Suprapubic skin (tissue), 4 donors: ENCODE measurements at places on chromosomes 6 and 20.

DNA sequence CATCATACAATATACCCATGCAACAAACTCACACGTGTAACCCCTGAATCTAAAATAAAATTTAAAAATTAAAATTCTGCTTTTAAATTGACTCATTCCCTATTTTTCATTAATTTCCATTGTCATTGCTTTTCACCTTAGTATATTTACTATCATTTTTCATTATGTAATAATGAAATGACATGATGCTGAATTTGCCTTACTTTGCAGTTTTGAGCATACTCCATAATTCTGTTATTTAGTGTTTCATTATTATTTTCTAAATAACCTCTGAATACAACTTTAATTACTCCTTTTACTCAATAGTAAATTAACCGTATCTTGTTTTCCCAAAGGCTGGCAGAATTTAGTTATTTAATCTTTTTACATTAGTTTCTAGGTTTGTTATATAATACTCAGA, 719.6 kb downstream of the DOK5 start:
- DNase-seq, result no peak

- no peak for DNase-seq
Measured at GRCh38 chr20:44022464-44022863, 107.8 kb downstream of the TOX2 start.

GRCh38 chr6:1993042-1993441, 252.4 kb downstream of the GMDS start:
- no peak for DNase-seq

- peak; percentile 51 for DNase-seq
Measured at GRCh38 chr20:64108731-64109681, 1.6 kb upstream of the NPBWR2 start.

- no peak for DNase-seq
Measured at GRCh38 chr20:49283176-49283702, 5.4 kb upstream of the ZNFX1 start.

DNA sequence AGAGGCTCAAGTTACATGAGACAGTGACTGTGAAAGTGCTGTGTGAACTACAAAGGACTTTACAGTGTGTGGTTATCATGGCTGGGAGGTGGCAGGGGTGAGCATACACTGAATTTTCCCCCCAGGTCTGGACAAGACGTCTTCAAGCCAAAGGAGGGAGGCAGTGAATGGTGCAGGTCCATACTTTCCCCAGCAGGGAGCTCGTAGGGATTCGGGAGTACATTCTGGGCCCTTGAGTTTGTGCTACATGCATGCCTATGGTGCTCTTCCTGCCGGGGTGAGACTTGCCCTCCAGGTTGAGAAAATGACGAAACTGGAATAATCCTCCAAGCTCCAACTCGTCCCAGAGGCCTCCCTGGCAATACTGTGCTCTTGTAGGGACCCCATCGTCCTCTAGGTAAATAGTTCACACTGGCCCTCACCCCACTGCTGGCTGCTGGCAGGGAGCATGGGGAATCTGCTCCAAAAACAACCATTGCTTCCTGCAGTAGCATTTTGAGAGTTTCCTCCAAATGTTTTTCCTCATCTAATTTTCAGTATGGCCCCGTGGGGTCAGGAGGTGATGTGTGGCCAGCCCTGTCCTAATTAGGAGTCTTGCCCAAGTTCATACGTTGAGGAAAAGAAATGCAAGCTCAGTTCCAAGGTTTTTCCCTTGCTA, 57.6 kb downstream of the ZNF831 start:
- DNase-seq, result no peak

GRCh38 chr6:149305372-149305771, 12.1 kb upstream of the TAB2 start:
- no peak for DNase-seq

GRCh38 chr6:51019806-51020205, 201.1 kb downstream of the TFAP2B start:
- no peak for DNase-seq

- no peak for DNase-seq
Measured at GRCh38 chr6:47428288-47428687, 49.3 kb upstream of the CD2AP start.

DNA sequence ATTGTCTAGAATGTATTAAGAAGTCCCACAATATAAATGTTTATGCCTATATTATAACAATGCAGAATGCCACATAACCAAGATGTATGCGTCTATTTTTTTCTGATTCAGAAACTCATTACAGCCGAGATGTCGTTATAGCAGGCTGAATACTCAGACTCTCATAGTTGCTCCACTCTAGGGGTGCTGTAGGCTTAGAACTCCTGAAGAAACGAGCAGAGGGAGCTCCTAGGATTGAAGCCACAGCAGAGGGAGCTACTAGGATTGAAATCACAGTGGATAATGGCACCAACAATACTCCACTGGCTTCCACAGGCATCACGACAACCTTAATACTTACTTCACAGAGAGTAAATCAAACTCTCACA, 208.9 kb downstream of the KIF16B start:
- no peak for DNase-seq

- DNase-seq, result peak; percentile 55
Measured at GRCh38 chr20:60299951-60300350, 341.7 kb downstream of the CDH26 start.

- peak; percentile 89 for DNase-seq
Measured at GRCh38 chr6:158060455-158061360, 79.0 kb downstream of the SYNJ2 start.

DNA sequence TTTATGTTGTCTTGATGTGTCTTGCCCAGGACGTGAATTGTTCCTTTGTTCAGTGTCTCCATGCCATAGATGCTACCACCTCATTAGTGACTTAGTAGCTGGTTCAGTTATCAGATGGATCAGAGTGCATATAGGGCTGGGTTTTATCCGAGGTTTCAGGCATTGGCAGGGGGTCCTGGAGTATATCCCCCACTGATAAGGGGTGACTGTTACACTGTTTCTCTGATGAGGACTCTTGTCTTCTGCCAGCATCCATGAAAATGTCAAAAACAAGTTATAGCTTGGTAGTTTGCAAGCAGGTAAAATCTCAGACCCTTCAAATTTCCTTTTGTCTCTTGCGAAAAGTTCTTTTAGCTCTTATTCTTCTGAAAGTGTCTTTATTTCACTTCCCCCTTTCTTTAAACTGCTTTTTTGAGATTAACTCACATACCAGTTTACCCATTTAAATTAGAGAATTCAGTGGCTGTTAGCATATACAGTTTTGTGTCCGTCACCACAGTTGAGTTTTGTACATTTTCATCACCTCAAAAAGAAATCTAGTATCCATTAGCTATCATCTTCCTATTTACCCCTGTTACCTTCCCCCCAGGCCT, 109.2 kb downstream of the CDYL start:
- DNase-seq, result no peak

DNA sequence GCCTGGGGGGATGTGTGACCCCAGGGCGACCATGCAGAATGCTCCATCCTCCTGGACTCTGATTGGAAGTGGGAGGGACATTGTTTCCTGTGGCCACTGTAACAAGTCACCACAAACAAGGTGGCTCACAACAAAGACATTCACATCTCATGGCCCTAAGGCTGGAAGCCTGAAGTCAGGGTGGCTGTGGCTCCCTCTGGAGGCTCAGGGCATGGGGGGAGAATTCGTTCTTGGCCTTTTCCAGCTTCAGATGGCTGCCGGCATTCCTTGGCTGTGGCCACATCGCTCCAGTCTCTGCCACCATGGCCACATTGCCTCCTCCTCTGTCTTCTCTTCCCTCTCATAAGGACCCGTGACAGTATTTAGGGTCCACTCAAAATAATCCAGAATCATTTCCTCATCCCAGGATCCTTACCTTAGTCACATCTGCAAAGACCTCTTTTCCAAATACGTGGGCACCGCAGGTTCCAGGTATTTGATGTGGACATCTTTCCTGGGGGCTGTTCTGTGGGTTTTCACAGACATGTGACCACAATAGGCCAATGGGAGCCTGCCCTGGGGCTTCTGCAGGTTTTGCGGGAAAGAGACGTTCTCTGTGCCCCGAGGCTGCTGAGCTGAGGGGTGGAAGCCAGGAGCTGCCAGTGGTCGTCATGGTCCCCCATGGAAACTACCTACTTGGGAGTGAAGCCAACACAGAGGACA, 249.3 kb downstream of the PREX1 start:
- DNase-seq, result no peak

DNA sequence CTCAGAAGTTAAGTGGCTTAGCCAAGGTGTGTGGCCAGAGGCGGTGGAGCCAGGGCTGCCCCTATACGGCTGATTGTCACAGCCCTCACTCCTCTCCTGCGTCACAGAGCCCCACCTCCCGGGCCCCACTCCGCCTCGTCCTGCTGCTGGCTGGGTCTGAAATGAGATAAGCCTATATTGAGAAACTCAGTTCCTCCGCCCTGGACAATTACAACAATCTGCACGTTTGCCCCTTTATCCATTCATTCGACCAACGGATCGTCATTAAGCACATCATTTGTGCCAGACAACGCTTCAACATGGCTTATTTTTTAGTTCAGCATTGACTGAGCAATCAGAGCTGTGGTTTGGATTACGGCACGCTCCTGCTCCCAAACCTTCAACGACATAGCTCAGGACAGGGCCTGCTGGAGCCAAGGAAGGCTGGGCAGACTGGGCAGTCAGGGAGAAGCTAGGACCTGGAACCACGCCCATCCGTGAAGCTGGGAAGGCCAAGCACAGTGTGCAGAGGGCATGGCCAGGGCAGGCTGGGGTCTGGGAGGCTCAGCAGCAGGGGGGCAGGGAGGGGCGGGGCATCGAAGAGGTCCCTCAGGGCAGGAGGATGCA, 16.6 kb upstream of the EZR start:
- no peak for DNase-seq

- DNase-seq, result no peak
Measured at GRCh38 chr20:43011491-43011890, 178.2 kb downstream of the PTPRT start.

- no peak for DNase-seq
Measured at GRCh38 chr6:76992553-76992952, 470.7 kb downstream of the HTR1B start.

- DNase-seq, result peak; percentile 35
Measured at GRCh38 chr20:62203378-62204030, 16.6 kb downstream of the HRH3 start.

DNA sequence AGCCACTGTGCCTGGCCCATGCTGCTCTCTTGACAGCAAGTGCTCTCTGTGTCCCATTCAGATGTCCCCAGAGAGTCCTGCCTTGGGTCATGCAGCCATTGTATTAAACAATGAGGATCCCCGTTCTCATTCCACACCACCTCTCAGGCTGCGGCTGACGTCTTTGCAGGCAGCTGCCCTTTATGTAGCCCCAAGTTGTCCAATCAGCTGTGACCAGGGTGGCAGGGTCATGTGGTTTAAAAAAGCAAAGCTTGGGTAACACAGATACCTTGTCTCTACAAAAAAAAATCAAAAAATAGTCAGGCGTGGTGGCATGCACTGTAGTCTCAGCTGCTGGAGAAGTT, 13.2 kb downstream of the GCNT2 start:
- no peak for DNase-seq

DNA sequence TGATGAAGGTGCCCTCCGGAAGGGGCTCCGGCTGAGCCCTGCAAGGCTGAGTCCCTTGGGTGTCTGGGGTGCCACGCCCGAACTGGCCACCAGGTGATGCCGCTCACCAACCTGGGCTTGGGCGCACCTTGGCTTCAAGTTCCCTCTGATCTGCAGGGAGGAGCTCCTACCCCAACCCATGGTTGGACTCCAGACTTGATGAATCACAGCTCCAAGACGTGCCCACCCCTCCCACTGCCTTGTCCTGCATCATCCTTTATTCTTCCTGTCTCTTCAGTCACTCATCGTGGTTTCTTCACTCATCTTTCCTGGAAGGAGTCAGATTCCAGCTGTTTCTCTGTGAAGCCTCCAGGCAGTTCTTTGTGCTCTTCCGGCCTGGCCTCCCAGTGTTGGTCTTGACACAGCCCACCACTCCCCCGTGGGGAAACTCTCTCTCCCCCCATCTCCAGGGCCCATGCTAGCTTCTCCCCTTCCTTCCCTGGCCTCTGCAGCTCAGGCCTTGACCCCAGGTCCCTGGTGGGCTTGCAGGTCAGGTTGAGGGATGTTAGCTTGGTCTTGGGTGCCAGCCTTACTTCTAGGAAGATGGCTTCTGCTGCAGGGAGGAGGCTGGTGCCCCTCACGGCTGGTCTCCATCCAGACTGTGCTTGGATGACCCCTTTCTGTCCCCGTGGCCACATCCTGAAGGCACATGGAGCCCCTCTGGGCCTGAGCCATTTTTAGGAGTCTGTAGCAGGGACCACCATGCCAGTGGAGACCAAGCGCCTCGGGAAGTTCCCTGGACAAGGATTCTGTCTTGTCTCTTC, 2.6 kb upstream of the ZBP1 start:
- no peak for DNase-seq

DNA sequence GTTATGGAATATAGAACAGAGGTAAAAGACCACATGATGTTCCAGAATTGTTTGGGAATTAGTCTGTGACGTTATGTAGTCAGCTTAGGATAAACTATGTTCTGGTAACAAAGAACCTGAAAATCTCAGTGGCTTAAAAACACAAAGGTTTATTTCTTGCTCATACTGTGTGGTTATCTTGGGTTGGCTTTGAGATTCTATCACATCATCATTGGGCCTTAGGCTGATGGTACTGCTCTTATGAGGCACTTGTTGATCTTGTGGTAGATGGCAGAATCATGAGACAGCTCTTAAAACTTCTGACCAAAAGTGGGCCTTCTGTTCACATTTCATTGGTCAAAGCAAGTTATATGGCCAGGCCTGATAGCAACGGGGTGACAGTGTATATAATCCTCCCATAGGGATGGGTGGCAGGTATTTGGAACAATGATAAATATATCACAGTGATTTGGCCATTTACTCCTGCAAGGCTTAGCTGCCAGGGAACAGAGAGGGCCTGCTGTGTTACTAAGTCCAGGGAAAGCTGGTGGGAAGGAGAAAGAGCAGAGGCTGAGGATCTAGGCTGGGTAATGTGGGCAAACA, 13.5 kb downstream of the DHX35 start:
- DNase-seq, result no peak

DNA sequence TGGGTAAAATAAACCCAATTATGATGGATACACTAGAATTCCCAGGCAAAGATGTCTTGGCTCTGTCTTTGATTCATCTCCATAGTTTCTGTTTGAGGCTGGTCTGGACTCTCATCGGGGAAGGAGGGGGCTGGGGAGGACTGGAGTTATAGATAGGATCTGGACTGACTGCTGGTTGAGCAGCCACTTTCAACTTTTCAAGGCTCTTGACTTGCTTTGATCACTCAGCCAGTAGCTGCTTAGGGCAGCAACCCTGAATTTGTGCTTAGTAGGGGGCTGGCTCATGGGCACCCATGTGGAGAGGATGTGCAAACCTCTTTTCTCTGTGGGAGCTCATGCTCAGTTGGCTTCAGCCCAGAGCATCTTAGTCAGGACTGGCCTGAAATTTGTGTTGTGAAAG, 114.0 kb upstream of the NEDD9 start:
- DNase-seq, result no peak

GRCh38 chr20:19785983-19786285, 27.9 kb downstream of the RIN2 start:
- no peak for DNase-seq

DNA sequence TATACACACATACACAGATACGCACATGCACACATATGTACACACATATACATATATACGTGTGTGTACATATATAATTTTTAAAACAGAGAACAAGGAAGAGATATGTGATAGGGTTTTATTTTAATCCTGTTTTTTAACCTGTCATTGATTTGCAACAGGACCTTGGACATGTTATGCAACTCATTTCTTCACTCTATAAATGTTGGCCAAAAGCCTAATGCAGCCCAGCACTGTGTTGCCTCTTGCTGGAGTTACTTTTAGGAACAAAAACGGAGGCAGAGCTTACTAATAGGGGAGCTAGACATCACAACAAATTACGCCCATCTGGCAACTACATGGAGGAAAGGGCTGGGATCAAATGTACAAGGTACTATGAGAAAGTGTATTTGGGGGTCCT, 179.9 kb upstream of the TAB2 start:
- no peak for DNase-seq
